Sciatic nerve (tissue), 2 donors: ENCODE measurements at places on chromosomes 4 and X.

DNA sequence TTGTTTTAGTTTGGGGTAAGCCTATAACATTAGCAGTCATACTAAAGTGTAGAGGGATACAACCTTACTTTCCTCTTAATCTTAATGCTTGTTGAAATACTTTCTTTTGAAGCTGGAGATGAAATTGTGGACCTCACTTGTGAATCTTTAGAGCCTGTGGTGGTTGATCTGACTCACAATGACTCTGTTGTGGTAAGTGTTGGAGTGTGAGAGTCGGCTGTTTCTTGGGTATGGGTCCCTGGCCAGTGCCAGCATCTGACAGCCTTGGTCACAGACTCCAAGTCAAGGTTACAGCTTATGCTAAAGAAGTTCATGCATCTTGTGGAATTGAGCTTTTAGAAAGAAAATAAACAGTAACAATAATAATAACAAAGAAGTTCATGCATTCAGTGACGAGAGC is 31.6 kb downstream of the RNF4 start:
- DNase-seq, result no peak

GRCh38 chrX:3461397-3462165 is 115.1 kb upstream of the MXRA5 start:
- DNase-seq, result no peak

- DNase-seq, result no peak
Measured at GRCh38 chr4:84597450-84597849, 14.5 kb downstream of the CDS1 start.

DNA sequence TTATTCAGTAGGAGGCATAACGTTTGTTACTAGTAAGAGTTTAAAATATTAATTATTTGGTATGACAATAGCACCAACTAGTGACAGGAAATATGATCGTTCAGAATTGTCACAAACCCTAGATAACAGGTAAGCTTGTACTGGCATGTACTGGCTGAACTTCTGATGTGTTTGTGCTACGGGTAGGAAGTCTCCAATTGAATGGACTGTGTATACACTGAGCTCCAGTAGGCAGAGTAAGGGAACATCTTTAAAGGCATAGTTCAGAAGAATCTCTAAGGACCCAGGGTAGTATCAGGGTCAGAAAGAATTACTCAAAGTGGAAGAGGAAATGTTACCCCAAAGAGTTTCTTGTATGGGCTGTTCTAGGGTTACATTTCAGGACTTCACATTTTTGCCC is 230.4 kb downstream of the EDA2R start:
- no peak for DNase-seq

- no peak for DNase-seq
Measured at GRCh38 chr4:154335588-154335987, 156.0 kb downstream of the DCHS2 start.

DNA sequence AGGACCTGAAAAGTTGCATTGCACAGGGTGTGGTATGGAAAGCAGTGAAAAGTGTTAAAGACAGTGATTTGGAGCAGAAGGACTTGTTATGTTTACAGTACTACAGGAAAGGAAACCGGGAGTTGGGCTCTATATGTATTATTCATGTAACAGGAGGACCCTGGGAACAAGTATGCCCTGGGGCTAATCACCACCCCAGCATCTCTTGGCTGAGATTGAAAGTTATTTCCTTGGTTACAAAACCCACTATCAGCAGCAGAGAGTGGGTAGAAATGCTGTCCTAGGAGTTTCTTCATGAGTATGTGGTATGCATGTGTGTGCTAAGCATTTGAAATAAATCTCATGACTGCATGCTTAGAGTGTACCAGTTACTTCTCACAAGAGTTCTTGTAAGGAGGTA is 46.9 kb downstream of the STK32B start:
- no peak for DNase-seq

- no peak for DNase-seq
Measured at GRCh38 chrX:13177921-13178566, 133.6 kb upstream of the FAM9C start.
